Fibroblast of the aortic adventitia (primary cell): ENCODE measurements at places on chromosomes 7 and 10. TPM values are rescaled to one million over a fixed set of nuclear protein-coding genes. Genes with fewer than 3 reads are reported as not detected.

DNA sequence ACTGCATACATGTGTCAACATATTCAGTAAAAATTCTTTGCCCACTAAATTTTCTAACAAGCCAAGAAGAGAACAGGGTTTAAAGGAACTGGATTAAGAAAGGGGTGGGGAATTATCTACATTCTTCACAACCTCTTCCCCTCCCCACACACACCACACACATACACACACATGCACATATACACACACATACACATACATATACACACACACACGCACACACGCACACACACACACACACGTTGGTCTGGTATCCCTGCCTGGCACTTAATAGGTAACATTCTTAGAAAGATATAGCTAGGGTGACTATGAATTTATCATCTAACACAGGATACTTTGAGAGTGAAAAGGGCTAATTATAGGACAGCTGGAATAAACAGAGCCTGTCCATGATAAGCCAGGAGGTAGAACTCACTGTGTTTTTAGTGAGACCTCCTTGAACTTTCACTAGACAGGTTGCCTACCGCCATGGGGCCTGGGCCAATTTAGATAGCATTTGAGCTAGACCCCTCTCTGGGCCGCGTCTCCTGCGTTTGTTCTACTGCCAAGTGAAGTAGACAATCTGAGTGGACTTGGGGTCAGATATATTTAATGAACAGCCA, 33.1 kb upstream of the EPC1 start:
- DNase-seq, result no peak

DNA sequence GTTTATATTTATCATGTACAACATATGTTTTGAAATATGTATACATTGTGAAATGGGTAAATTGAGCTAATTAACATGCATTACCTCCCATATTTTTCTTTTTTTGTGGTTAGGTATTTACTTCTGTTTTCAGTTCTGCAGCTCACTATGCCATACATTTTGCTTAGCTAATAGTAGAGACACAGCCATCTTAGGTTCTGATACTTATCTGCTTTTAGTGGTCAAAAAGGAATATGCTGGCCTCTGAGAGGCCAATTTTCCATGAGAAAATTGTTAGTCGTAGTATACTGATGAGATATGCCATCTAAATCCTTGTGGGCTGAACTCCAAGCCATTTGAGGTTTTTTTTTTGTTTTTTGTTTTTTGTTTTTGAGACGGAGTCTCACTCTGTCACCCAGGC, 31.0 kb downstream of the SGPL1 start:
- DNase-seq, result no peak

GRCh38 chr7:50356212-50356944, 51.9 kb downstream of the IKZF1 start:
- no peak for DNase-seq

The FAM24B gene
- 3.1 and 4.3 TPM in 2 replicates for total RNA-seq

GRCh38 chr7:134632937-134633540, 13.6 kb upstream of the BPGM start:
- peak; percentile 73 for DNase-seq

The CRYGN gene
- total RNA-seq, result 0.09 and 0.16 TPM in 2 replicates

The METTL27 gene
- 6.1 and 10.7 TPM in 2 replicates for total RNA-seq

The ARF5 gene
- 43.6 and 105 TPM in 2 replicates for total RNA-seq

The ABCC2 gene
- total RNA-seq, result 0.98 and 1.4 TPM in 2 replicates

DNA sequence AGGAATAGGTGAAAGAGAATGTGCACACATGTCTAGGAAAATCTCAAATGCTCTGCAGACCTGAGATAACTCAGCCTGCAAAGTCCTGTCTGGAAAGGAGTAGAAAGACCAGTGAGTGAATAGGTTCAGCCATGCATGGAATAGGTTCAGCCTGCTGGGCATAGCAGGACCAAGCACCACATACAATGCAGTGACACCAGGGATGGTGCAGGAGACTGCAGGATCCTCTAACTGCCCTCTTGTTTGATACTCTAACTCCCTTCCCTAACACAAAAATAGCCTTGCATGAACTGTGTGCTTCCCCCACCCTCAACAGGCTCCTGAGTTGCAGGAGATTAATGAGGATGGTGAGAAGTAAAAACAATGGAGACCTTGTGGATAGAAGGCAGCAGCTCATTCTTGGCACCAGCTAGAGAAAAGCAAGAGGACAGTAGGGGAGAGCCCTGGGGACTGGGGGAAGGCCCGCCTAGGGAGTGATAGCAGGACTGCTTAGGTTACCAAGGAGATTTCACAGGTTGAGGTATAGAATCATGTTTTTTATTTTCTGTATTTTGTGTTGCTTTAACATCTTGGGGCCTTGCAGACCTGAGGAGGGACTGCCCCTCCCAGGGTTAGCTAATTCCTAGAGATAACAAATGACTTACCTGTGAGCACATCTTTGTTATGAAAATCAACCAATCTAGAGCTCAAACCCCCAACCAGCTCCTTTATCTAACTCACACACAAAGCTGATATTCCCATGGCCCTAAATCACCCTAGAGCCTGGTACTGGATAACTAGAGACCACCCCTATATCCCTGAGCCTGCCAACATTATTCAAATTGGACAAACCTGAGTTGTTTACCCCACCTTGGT, 187.8 kb downstream of the PLPP4 start:
- DNase-seq, result no peak

GRCh38 chr7:41882745-41883420, 180.0 kb upstream of the INHBA start:
- DNase-seq, result no peak

DNA sequence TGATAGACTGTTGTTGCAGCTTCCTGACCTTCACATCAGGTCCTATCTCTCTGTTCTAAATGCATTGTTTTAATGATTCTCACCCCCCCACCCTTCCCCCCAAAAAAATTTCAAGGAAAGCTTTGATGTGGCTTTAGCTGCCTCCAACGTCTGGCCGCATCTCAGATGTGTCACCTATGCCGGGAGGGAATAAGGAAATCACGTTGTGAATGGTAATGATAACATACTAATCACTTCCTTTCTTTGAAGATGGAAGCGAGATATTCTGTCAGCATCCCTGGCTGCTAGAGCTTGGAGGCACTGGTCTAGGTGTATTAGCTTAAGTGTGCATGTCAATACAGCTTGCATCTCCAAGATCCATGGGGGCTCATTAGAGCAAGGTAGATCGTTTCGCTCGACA, 89.6 kb downstream of the VTI1A start:
- no peak for DNase-seq

GRCh38 chr7:22853674-22854157, 31.1 kb upstream of the TOMM7 start:
- peak; percentile 19 for DNase-seq

DNA sequence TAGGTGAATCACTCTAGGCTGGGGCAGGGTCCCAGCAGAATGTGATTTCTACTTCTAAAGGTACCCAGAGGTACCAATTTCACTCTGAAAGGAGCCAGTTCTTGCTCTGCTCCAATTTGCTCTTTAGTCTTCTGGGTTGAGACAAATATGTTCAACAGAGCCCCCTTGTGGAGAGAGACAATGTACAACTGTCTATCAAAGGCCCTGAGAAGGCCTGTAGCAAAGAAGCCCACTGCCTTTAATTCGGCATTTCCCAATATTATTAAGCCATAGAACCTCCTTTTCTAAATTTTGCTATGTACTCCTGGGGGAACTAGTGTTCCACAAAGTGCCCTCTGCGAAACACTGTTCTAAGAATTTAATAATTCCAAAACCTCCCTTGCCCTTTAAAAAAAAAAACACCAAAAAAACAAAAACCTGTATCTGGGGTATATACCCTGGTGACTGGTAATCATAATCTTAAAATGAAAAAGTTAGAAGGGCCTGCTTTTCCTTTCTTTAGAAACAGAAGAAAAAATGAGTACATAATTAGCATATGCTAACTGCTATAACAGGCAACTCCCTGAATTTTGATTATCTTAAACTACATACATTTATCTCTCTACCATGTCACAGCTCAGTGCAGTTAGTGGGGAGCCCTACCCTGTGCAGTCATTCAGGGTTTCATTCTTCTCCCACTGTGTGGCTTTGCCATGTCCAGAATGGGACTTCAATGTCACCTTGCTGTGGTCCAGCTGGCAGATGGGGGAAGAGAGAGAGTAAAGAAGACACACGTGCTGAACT, 160.9 kb upstream of the BMPER start:
- no peak for DNase-seq

- no peak for DNase-seq
Measured at GRCh38 chr10:114284346-114285071, 45.5 kb downstream of the VWA2 start.

DNA sequence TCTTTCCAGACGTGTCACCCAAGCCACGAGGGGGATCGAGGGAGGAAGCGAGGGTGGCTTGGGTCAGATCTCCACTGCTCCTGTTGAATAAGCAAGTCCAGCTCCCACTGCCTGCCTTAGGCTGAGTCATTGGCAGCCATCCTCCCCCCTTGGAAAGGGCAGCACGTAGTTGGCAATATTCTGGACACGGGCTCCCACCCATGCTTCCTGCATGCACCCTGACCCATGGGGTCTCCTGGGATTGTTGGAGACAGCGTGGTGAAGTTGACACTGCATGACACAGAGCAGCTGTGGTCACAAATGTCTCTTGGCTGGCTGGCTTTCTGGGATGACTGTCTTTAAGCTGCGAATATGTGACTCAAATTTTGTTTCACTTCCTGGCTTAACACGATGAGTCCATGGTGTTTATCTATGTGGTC, 11.2 kb downstream of the BTBD16 start:
- DNase-seq, result peak; percentile 22

The CDK1 gene
- 0.90 and 82.9 TPM in 2 replicates for total RNA-seq
